Jurkat, Clone E6-1 (cell line): ENCODE measurements at places on chromosomes 16 and 17.
A peak's percentile ranks its signal among the peaks of the same experiment; 100 is the strongest.

GRCh38 chr16:25443994-25444393, 186.3 kb upstream of the ZKSCAN2 start:
- no peak for DNase-seq

GRCh38 chr16:964356-965035, 6.3 kb downstream of the LMF1 start:
- DNase-seq: no peak

DNA sequence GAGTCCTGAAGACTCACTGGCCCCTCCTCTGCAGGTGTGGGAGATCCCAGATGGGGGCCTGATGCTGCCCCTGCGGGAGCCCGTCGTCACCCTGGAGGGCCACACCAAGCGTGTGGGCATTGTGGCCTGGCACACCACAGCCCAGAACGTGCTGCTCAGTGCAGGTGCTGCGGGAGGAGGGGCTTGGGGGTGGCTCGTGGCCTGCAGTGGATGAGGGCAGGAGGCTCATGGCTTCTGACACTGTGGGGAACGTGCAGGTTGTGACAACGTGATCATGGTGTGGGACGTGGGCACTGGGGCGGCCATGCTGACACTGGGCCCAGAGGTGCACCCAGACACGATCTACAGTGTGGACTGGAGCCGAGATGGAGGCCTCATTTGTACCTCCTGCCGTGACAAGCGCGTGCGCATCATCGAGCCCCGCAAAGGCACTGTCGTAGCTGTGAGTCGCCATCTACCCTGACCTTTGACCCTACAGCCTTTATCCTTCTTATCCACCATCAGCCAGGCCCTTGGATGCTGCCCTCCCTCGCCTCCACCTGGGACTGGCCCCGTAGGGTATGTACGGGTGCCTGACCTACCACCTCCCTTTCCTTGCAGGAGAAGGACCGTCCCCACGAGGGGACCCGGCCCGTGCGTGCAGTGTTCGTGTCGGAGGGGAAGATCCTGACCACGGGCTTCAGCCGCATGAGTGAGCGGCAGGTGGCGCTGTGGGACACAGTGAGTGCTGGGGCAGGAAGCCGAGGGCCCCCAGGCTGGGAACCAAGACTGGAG, 3.6 kb downstream of the CORO1A start:
- peak; percentile 66 for DNase-seq

- no peak for DNase-seq
Observed at GRCh38 chr16:85018529-85019236, 7.3 kb upstream of the ZDHHC7 start.
